ENCODE measurements at places on chromosomes 4 and X.
A peak's percentile ranks its signal among the peaks of the same experiment; 100 is the strongest.

DNA sequence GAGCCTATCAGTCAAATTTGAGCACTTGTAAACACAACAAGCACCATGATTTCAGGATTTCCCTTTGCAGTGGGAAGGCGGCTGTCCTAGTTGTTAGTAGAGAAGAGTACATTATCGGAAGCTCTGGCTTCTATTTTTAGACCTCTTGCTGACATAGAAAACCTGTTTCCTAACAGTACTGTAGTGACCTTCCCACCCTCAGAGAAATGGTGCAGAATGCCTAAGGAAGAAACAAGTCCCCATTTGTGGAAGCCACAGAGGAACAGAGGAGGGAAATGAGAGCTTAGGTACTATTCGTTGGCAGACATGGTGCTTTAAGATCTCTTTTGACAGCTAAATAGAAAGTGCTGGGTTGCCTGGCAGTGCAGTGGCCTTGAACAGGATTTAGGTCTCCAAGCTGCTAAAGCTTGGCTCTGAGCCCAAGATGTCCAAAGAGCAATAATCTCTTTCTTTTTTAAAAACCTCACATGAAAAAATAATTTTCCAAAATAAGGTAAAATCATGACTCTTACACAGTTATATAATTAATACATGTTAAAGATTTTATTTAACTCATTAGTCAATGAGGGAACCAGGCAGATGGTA, 24.9 kb downstream of the GLRA2 start:
- DNase-seq: no peak

GRCh38 chr4:137213372-137214173, 318.7 kb downstream of the PCDH18 start:
- peak; percentile 12 for DNase-seq

DNA sequence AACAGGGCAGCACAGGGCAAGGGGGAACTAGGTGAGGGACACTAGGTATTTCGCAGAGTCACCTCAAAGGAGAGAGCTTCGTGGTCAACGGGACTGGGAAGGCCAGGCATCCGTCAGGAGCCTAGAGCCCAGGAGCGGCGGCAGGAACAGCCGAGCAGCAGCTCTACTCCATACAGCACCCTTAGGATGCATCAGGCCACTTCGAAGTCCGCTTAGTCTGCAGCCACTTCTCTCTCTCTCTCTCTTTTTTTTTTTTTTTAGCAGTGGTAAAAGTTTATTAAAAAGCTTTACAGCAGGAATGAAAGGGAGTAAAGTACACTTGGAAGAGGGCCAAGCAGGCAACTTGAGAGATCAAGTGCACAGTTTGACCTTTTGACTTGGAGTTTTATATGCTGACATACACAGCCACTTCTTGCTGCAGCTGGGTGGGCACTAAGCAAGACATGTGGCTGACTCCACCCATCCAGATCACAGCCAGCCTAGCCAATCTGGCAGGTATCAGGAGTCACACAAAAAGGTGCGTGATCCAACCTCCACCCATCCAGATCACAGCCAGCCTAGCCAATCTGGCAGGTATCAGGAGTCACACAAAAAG, 209.7 kb upstream of the RADX start:
- no peak for DNase-seq

DNA sequence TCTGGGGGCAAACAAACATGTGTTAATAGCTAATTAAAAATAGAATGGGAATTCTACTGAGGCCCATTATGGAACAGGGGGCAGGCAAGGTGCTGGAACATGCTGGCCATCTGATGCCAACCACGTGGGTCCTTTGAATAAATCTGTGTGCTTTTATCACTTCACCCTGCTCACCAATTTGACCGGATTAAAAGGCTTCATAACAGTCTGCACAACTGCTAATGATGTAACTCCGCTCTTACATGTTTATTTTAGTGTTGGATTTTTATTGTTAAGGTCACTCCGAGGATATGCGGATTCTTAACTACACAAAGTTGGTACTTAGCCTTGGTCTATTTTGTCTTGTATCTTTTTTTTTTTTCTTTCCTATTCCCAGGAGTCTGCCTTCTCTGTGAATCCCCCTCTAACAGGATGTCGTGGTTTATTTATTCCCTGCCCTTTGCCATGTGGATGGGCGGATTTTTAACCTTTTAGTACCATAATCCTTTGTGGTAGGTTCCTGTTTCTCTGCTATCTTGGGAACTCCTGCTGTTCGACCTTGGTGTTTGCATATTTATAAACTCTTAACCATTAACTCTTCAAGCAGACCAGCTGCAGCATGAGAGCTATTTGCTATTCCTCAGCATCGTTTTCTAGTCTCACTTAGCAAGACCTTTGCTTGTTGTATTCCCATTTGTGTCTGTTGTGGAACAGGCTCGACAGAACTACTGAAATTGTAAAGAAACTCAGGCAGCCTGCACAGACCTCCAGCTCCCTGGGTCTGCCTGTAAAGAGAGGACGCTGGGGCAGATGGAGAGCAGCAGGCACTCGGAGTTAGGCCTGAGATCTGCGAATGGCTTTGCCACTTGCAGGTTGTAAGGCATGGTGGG, 38.0 kb downstream of the TRIM2 start:
- DNase-seq: peak; percentile 88

DNA sequence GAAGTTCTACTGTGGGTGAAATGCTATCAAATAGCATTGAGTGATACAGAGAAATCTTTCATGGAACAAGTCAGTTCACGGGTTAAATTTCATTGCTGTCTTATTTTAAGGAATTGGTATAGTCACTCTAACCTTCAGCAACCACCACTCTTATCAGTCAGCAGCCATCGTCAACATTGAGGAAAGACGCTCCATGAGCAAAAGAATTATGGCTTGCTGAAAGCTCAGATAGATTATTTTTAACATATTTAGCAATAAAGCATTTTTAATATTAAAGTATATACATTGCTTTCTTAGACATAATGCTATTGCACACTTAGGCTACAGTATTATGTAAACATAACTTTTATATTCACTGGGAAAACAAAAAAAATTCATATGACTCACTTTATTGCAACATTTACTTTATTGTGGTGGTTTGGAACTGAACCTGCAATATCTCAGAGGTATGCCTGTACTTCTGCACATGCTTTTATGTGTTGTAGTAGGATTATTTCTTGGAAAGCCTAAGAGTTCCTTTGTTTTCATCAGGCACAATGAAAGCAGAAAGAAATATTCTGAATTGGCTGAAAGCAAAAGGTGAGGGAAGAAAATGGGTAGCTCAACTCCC, 586.7 kb downstream of the GBA3 start:
- peak; percentile 0 for DNase-seq

DNA sequence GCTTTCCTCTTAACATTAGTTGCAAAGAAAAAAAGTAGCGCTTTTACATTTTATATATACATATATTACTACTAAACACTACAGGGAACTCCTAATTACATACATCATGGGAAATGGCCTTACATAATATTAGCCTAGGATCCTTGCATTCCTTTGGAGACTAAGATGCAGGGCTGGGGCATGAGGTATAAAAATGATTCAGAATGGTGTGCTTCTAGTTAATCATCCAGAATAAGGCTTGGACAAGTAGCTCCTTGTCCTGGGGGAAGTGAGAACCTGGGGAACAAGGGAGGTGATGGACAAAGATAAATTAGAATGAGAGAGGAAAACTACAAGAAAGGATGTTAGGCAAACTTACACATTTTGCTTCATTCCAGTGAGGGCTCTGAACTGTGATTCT, 3.0 kb upstream of the GUCY2F start:
- no peak for DNase-seq

GRCh38 chr4:110597582-110597981, 25.3 kb downstream of the PITX2 start:
- no peak for DNase-seq

DNA sequence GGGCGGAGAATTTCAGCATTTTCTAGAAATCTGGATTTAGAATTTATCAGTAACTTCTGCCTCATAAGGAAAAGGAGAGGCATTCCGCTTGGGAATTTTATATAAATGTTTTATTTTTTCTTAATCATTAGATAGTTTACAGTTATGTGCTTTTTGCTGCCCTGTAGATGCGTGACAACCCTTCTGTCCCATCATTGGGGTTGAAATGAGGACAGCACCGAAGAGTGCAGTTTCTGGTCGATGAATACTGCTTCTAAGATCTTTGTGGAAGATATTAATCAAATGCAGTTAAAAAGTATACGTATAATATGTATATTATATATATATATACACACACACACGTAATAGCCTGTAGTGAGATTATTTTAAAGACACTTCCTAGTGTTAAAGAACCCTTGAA, 1.5 kb downstream of the RBPJ start:
- no peak for DNase-seq

DNA sequence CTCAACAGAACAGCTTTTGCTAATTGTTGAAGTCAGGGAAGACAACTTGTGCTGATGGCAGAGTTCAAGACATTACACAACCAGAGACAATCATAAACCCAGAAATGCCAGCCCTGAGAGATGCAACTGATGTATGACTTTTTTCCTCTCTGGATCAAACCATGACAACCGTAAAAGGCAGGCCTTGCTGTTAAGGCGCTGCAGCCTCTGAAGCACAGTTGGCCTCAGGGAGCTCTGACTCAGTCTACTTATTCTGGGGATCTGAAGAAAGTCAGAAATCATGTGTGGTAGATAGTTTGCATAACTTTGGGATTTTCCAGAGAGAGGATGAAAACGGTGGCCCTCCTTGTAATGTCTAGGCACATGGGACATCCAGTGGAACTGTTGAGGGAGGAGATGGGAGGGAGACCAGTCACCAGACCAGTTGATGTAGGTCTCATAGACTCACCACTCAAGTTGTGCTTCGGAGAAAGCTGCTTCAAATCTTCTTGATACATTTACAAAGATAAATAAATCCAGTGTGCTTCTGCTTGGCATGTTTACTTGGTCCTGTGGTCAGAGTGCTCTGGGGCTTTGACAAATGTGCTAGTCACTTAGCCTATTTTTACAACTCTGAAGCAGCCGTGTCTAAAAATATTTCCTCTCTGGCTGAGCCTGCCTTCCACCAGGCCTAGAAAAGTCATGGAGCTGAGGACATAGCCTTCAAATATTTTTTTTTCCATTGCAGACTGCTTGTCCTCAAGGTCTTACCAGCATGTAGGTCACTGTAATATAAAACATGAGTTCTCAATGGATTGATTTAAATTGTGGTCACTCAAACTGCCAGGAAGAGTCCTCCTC, 7.5 kb downstream of the HADH start:
- peak; percentile 31 for DNase-seq

GRCh38 chrX:19375546-19375945, 31.8 kb downstream of the PDHA1 start:
- DNase-seq: no peak

GRCh38 chr4:40119344-40119743, 62.7 kb downstream of the N4BP2 start:
- no peak for DNase-seq

- DNase-seq: peak; percentile 74
Measured at GRCh38 chr4:165464813-165465381, 86.1 kb downstream of the CPE start.

GRCh38 chrX:126551725-126552312, 795 bp downstream of the DCAF12L1 start:
- DNase-seq: no peak

DNA sequence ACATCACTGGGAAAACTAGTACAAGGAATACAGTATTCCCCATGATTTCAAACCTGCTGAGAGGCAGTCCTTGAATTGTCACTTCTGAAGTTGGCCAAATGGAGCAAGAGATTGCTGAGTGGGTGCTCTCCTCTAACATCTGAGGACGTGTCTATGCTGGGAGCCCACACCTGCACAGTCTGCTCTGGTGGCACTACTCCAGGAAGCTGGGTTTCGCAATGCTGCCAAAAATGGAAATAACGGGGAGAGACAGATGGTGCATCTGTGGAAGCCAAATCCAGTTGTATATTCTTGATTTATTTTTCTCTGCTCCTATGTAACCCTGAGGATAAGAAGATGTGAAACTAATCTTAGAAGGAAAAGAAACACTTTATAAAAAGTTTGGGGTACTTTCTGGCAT, 240.1 kb upstream of the CTSO start:
- peak; percentile 28 for DNase-seq

GRCh38 chr4:80393246-80393969, 57.9 kb downstream of the CFAP299 start:
- peak; percentile 45 for DNase-seq

DNA sequence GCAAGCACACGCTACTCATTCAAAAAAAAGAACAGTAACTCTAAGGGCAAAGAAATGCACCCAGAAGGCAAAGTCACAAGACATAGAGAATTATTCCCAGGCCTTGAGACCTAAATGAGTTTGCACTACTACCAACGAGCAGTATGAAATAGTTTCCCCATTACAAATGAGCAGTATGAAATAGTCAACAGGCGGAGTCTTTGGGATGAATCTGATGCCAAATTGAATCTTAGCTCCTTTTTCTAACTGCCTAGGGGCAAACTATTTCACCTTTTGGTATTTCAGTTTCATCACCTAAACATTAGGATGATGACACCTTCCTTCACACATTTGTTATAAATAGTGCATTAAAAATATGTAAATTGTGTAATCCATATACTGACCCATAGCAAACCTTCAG, 213.0 kb upstream of the FAT4 start:
- peak; percentile 57 for DNase-seq

DNA sequence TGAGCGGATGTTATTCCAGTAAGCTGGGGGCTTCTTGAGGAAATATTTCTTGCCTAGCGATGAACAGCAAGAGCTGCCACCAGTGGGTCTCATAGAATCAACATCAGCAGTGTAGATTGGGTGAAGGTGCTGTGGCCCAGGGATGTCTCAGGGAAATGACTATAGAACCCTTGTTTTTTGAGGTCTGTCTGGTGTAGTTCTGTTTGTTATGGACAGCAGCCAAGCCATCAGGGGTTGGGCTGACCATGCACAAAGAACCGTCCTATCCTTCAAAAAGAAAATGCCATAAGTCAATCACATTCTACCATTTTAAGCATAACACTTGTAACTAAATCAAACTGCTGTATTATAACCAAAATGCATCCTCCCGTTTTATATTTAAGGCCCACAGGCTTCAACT, 17.3 kb upstream of the C1GALT1C1 start:
- DNase-seq: peak; percentile 29

DNA sequence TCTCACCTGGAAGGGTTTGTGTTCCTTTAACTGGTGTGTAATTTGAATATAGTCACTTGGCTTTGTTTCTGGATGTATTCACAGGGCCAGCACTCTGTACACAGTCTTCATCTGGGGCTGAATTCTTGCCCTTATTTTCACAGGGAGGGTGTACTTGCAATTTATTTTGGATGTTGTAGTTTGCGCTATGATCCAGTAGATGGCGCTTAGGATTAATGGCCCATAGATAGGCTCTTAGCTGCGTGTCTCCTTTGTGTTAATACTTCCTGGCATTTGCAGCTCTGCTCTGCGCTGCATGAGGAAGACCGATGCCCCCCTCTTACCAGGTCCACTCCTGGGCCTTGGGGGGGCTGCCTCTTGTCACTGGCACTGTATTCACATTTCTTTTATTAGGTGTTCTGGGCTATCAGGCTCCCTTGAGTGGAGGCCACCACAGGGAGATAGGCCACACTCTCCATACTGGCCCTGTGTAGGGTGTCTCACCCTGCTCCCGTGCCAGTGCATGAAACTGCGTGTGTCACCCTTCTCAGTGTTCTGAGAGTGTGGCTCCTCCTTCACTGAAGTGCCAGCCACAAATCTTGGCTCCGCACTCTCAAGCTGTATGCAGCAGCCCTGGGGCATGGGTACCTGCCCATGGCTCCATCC, 562.2 kb downstream of the ZIC3 start:
- DNase-seq: peak; percentile 34

- DNase-seq: no peak
Measured at GRCh38 chr4:13108096-13108495, 376.0 kb downstream of the RAB28 start.

- DNase-seq: no peak
Measured at GRCh38 chrX:146056511-146057081, 239.0 kb downstream of the SLITRK2 start.

GRCh38 chr4:80312124-80312523, 23.4 kb upstream of the CFAP299 start:
- no peak for DNase-seq

- DNase-seq: no peak
Measured at GRCh38 chrX:21374994-21375707, 933 bp downstream of the CNKSR2 start.
